ENCODE measurements at places on chromosomes 1 and 21.

DNA sequence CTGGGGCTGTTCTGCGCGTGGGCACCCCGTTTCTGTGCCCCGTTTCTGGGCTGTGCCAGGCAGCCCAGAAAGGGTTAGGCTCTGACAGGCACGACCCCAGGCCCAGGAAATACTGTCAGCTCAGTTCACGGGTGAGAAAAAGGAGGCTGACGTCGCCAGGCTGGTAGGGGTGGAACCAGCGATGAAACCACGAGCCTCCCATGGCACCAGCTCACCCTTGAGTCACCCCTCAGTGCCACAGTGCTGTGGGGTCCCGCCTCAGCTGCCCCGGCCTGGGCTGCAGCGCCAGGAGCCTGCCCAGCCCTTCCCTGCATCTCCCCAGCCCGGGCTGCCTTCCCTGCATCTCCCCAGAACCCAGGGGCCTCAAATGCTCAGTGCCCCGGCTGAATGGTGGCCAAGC lies 11.5 kb downstream of the MEGF6 start:
- DNase-seq = no peak

DNA sequence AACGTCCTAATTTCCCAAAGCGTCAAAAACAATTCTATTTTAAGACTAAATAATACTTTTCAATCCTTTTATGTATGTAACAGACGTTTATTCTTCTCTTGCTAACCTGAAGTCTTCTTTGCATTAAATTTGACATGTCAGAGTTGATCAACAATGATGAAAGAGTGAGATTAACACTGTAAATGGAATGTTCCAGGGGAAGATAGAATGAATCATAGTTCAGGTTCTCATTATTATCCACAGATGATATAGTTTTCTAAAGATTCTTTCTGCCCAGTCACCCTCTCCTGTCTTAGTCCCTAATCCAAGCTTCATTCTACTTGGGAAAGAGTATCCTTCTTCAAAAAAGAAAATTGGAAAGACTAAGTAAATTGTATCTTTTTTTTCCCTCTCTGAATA lies 38.9 kb downstream of the SDCCAG8 start:
- DNase-seq = no peak

DNA sequence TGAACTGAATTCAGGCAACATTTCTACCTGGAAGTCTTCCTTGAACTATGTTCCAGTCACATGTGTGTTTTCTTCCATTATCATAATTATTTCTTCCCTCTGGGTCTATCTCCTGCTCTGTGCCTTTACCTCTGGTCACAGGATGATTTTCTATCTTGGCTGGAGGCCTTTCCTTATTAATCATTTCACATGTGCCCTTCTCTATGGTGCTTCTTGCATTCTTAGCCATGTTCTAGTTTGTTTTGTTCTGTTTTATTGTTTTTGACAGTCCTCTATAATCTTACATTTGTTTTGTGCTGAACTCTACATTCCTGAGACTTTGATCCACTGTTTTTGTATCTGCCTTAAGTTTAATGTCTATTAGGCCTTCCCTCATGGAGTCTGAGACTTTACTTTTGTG lies 51.0 kb downstream of the SGIP1 start:
- DNase-seq = no peak

- DNase-seq = no peak
Measured at GRCh38 chr21:41052820-41053555, 115.0 kb upstream of the BACE2 start.

- DNase-seq = no peak
Measured at GRCh38 chr21:33259428-33259827, 6.7 kb upstream of the IL10RB start.

GRCh38 chr21:35373998-35374397 lies 324.9 kb upstream of the RUNX1 start:
- DNase-seq = no peak

- DNase-seq = no peak
Measured at GRCh38 chr1:218407630-218408029, 62.5 kb downstream of the TGFB2 start.

DNA sequence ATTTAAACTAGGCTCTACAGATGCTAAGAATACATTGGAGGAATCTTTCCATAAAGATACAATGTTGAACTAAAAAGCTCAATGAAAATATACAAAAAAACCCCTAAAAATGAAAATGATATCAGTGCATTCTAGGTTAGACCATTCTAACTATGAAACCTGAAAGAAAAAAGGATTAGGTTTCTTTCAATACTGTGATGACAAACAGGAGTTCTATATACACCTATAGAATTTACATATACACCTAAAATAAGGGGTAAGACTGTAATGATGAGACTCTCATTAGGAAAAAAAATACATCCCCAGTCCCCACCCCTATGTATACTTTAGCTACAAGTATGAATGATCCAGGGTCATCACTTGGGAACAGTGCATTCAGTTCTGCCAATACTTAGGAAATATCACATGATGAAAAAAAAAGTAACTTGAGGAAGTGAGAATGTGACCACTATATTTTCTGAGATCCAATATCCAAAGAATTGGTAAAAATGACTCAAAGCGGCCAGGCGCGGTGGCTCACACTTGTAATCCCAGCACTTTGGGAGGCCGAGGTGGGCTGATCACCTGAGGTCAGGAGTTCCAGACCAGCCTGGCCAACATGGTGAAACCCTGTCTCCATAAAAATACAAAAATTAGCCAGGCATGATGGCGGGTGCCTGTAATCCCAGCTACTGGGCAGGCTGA lies 26.3 kb downstream of the SELENOF start:
- no peak for DNase-seq

- DNase-seq = no peak
Measured at GRCh38 chr1:154598871-154599635, 8.9 kb downstream of the ADAR start.

GRCh38 chr1:239954836-239955235 lies 136.8 kb upstream of the FMN2 start:
- no peak for DNase-seq

DNA sequence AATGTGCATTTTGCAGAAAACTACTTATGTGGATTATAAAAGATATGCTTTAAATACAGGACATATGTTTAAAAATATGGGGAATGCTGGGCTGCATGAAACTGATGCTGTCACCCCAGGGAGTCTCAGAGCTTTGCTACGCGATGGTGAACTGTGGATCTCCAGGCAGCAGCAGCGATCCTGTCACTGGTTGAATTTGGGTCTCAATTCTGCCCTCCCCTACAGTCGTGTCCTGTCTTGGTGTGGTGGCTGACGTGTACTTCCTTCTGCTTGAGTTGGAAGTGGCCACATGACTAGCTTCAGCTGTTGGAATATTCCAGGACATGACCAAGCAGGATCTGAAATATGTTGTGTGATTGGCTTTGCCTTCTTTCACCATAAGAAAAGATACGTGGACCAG lies 222.9 kb upstream of the AJAP1 start:
- DNase-seq = no peak

DNA sequence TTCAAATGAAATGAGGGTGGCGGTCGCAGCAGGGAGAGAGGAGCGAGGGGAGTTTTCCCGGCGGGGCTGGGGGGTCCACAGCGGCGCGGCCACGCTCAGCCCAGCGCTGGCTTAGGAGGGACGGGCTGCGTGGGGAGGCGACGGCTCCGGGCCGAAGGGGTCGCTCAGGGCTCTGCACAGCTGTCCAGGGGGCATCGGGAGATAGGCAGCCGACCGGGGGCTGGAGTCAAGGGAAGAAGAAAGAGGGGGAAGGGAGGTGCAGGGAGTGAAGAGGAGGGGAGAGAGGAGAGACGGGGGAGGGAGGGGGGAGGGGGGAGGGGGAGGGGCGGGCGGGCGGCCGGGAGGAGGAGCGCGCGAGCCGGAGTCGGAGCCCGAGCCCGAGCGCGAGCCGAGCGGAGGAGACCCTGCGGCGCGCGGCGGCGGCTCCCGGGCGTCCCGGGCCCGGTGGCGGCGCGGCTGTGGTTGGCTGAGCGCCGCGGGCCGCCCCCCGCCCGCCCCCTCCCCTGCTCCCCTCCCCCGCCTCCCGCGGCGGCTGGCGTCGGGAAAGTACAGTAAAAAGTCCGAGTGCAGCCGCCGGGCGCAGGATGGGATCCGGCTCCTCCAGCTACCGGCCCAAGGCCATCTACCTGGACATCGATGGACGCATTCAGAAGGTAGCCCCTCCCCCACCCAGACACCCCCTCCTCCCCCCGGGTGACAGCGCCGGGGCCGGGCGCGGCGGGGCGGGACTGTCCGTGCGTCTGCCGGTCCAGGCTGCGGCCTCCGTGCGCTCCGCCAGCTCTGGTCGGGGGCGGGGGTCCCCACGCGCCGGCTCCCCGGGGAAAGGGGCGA lies at the start of gene PDE9A:
Gene PDE9A, plus strand, starts transcription at position 391 of the 831 bp plus-strand sequence. Its CDS starts 194 bp downstream, at position 585.
- no peak for DNase-seq

GRCh38 chr21:40753756-40754155 lies 93.2 kb downstream of the DSCAM start:
- no peak for DNase-seq

DNA sequence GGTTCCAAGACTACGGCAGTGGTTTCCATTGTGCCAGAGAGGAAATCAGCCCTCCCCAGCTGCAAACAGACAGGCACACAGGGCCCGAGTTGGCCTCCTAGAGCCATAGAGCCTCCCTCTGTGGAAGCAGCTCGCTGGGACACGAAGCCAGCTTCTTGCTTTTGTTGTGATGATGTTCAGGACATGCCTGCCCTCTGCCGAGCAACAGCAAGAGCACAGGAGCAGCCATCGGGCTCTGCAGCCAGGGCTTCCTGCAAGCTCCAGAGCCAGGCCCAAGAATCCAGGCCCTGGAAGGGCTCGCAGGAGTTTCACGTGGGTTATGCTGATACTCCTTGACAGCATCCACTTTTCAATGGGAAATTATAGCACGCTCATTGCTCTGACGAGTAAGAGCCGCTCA lies 18.5 kb downstream of the NPHP4 start:
- DNase-seq = no peak

- no peak for DNase-seq
Measured at GRCh38 chr1:76425201-76426145, 350.9 kb downstream of the ST6GALNAC3 start.

GRCh38 chr1:186753241-186753640 lies 73.0 kb upstream of the PTGS2 start:
- DNase-seq = no peak

DNA sequence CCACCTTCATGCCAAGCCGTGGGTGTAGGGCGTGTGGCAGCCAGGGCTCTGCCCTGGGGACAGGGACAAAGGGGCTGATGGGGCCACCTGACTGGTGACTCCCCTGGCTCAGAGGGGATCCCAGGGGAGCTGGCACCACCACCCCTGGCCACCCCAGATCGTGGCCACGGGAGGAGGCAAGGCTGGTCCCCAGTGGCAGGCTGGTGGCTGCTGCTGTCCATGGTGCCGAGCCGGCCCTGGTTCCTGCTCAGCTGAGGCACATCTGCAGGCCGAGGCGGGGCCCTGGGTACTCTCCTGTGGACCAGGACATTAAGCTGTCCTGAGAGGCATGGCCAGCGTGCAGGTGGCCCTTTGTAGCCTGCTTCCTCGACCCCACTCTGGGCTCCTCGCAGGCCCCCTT lies 6.5 kb downstream of the PLCH2 start:
- no peak for DNase-seq

- DNase-seq = no peak
Measured at GRCh38 chr1:53888681-53889080, 916 bp downstream of the YIPF1 start.

GRCh38 chr1:13763991-13764390 lies 64.0 kb downstream of the PRDM2 start:
- DNase-seq = no peak

GRCh38 chr1:215889871-215890270 lies 322.8 kb downstream of the KCTD3 start:
- no peak for DNase-seq

DNA sequence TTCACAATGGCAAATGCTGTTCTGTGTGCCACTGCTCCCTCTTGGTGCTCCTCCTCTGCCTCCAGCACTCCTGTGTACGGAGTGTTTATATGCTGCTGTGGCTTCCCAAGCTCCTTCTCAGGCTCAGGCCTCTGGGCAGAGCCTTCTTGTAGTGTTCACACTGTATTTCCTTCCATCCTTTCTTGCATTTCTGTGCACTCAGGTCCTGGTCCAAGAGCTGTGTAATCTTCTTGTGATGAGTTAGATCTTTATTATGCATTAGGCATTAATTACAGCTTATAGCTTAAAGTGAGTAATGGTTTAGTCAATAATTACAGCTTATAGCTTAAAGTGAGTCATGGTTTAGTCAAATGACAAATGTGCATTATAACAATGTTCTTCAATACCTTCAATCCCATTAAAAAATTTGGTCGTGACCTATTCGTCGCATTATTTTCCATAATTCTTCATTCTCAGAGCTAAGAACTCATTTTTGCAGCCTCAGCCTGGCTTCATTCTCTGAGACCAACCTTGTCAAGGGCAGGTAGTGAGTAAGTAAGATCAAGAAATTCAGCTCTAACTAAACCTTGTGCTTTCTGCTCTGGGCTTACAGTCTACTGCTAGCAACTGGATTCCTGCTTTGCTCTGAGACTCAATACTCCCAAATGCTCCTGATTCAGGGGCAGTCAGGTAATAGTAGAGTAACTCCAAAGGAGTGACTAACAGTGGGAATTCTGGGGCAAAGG lies 154.5 kb upstream of the SPAG17 start:
- no peak for DNase-seq

GRCh38 chr1:164311377-164311776 lies 247.6 kb upstream of the PBX1 start:
- DNase-seq = no peak

GRCh38 chr1:38953433-38953860 lies 11.8 kb upstream of the RHBDL2 start:
- DNase-seq = no peak

DNA sequence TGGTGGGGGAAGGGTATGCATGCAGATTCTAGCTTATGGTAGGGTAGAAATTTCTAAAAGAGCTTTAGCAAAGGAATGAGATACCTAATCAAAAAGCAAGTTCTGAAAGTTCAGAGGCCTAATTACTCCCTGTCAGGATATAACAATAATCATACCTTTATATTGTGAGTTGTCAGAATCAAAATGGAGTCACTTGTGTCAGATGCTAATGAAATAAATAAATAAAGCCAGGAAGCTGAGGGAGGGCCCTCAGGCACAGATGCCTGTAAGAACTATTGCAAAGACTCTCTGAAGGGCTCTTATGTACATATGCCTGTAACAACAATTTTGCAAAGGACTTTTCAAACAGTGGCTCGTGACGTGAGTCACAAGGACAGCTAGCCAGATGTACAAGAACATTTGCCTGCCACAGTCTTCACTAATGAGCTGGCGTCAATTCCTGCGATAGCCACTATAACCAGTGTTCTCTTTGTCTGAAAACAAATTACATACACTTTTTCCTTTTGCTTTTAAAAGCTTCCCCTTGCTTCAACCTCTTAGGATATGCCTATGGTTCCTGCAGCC lies 27.4 kb upstream of the DNASE2B start:
- no peak for DNase-seq

Measured in SIG-M5 (cell line).